ENCODE measurements at places on chromosomes 1 and 21. TPM values are rescaled to one million over a fixed set of nuclear protein-coding genes. Genes with fewer than 3 reads are reported as not detected.

DNA sequence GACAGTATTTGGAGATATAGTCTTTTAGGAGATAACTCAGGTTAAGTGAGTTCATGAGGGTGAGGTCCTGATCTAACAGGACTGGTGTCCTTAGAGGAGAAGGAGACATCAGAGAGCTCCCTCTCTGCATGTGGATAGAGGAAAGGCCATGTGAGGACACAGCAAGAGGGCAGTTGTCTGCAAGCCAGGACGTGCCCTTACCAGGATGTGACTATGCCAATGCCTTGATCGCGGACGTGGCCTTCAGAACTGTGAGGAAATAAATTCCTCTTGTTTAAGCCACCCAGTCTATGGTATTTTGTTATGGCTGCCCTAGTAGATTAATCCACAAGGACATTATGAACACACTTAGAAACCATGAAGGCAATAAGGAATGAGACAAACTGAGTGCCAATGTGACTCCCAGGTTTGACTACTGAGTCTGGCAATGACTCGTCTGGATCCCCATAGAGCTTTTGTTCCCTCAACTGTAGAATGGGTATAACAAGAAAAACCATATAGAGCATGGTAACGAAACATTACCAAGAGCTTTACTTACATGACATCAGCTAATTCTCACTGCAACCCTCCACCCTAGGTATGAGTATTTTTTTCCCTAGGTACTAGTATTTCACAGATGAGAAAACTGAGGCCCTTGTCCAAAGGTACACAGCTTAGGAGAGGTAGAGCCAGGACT, 6.5 kb downstream of the URB1 start:
- DNase-seq, result peak; percentile 59

DNA sequence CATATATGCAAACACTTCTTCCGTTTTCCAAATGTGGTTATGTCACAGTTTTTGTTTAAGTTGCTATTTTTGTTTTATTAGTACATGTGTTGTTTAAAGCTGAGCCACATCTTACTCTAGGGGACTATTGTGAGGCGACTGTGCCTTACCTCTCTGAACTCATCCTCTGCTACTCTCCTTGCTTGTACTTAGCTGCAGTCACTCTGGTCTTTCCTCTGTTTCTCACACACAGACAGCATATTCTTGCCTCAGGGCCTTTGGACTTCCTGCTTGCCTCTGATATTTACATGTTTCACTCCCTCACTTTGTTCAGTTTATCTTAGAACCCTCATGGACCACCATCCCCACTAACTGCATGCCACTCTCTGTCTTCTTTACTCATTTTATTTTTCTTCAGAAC, 101.1 kb downstream of the MACF1 start:
- DNase-seq, result no peak

GRCh38 chr1:117130526-117130925, 9.0 kb upstream of the TRIM45 start:
- DNase-seq, result no peak

DNA sequence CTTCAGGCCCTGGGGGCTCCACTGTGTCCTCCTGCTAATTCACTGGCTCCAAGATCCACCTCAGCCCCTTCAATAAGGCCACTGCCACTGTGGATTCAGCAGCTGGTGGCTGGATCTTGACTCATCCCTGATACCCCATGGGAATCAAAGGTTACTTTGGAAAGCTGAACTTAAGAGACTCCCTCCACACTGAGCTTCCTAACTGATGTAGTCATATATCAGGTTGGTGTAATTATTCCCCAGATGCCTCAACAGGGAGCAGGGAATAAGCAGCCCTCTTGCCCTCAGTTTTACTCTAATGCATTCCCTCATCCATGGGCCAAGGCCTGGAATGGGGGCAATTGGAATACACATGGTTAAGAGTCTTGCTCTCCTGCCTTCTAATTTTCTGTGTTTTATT, 164.6 kb downstream of the FASLG start:
- DNase-seq, result no peak

DNA sequence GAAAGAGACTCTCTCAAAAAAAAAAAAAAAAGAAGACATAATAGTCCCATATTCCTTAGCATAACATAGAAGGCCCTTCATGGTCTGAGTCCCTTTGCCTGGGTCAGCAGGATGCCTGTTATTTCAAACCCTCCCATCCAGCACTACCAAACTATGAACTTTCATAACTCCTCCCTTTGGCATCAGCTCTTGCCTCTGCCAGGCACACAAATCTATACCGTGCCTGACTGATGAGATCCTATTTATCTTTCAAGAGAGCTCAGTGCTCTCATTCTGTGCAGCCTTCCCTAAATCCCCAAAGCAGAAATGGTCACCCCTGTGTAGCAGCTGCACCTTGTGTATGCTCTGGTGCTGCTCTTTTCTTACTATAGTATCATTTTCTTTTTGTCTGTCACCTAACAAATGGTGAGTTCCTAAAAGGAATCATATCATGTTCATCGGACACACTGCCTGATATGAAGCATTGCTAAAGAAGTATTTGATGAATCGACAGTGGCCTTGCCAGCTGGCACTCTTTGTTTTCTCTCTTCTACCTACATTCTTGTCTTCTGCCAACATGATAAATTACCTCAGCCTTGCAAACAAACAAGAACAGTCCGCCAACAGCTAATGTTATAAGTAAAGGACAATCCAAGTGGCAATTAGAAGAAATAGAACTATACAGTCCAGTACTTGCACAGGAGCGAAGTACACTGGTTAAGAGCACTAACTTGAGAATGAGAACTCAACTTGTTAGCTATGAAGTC, 29.9 kb downstream of the FMO4 start:
- no peak for DNase-seq

DNA sequence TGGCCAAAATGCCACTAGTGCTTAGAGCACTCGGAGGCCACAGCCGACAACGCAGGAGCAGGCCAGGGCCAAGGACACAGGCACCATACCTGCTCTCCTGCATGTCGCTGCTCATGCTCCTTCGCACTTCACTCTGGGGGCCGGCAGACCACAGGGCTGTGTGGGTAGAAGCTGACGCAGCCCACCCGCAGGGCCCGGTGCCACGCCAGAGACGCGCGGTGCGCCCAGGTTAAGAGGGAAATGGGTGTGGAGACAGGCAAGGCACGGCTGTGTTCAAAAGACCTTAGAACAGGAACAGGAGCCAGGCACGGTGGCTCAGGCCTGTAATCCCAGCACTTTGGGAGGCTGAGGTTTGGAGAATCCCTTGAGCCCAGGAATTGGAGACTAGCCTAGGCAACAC, 13.6 kb upstream of the PRDM15 start:
- no peak for DNase-seq

DNA sequence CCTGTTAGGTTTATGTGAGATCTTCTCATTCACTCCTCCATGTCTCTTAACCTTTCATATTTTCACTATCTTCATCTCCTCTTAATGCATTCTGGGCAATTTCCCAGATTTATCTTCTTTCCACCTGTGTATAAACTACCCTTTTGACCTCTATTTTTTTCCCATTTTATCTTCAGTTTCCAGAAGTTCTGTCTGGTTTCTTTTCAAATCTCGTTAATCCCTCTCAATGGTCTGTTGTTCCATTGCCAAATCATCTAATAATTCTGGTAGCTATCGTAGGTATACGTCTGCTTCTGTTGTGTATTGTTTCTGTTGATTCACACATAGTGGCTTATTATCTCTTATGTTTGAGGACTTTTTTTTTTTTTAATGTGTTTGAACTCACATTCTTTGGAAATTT, 25.7 kb upstream of the HYI start:
- DNase-seq, result no peak

DNA sequence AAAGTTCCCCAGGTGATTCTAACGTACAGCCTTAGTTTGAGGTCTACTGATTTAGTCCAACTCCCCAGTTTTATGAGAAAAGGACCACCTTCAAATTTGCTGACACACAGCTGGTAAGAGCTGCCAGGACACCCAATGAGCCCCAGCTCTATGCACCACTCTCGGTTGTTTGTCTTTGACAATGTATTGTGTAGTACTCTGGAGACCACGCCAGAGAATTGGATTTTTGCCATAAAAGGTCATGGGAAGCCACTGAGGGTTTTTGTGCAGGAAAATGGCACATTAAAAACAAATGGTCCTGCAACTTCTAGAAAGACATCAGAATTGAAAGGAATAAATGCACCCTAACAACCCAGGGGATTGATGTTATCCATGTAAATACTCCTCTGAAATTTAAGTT, 7.1 kb upstream of the IER5 start:
- DNase-seq, result no peak

DNA sequence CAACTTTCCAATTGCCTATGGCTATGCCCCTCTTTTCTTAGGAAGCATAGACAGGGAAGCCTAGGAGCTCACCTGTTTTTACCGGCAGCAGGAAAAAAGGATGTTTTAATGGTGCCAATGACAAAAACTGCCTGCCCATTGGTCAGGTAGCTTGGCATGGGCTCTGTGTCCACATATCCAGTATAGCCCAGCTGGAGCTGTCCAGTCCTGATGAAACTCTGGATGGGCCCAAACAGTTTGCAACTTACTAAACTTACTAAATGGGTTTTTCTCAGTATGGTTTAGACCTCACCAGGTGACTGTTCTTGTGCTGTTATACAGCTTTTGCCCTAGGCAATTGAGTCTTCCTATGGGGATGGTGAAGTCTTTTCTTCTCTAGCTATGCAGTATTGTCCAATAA, 711.2 kb downstream of the AMY1C start:
- no peak for DNase-seq

GRCh38 chr1:10722803-10723202, 73.6 kb downstream of the CASZ1 start:
- DNase-seq, result no peak

DNA sequence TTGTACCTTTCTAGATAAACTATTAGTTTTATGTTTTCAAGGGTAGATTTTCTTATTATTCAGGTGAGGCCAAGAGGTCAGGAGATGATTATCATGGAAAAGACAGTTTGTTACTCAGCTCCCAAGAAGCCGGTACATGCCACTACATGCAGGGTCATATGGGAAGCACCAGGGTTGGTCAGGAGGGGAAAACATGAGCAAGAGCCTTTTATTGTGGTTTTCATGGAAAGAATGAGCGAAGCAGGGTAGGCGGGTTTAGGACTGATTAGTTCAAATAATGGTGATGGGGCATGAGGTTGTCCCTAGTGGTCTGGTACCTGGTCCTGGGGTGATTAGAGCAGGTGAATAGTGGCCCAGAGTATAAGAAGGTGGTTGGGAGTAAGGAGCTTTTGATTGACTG, 189.9 kb downstream of the APP start:
- DNase-seq, result no peak

- peak; percentile 44 for DNase-seq
Measured at GRCh38 chr1:9589144-9589718, 520 bp downstream of the TMEM201 start.

DNA sequence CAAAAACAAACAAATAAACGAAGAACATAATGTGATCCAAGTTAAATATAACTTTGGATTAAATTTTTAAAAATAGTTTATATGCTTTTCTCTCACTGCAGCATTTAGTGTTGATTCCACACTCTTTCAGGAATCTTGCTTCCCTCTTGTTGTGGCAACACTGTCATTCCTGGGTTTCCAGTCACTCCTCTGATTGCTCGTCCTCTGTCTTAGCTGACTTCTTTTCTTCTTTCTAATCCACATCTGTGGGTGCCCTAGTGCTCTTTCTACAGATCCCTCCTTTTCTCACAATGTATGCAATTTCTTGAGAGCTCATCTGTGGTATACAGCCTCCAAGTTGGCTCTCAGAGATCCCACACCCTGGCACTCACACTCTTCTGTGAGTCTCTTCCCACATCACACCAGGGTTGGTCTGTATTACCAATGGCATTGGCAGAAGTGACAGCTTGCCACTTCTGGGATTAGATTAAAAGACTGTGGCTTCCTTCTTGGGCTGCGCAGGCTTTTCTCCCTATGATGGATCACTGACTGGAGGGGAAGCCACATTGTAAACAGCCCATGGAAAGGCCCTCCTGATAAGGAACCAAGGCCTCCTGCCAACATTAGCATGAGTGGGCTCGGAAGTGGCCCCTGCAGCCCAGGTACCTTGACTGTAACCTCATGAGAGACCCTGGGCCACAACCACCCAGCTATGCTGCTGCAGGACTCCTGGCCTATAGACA, 11.5 kb upstream of the MYOC start:
- DNase-seq, result no peak

GRCh38 chr1:240401731-240402130, 210.2 kb downstream of the GREM2 start:
- no peak for DNase-seq

DNA sequence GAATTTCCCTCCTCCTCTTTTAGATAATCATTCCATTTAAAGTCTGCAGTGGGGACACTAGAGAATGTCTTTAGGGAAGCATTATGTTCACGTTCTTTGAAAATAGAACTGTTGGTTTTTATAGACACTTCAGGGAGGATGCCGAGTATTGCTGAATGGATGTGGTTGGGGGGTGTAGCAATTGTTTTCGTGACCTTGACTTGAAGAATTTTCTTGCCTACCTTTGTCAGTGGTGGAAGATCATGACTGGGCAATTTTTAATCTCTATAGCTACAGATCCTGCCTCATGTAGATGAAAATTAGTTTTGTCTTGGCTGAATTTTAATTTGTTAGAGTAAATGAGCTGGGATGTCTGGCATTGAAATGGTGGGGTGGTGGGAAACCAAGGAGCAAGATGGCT, 3.8 kb downstream of the SMG7 start:
- DNase-seq, result no peak

GRCh38 chr1:208273386-208274017, 29.3 kb upstream of the PLXNA2 start:
- no peak for DNase-seq

GRCh38 chr1:117634631-117635030, 28.8 kb downstream of the TENT5C start:
- no peak for DNase-seq

DNA sequence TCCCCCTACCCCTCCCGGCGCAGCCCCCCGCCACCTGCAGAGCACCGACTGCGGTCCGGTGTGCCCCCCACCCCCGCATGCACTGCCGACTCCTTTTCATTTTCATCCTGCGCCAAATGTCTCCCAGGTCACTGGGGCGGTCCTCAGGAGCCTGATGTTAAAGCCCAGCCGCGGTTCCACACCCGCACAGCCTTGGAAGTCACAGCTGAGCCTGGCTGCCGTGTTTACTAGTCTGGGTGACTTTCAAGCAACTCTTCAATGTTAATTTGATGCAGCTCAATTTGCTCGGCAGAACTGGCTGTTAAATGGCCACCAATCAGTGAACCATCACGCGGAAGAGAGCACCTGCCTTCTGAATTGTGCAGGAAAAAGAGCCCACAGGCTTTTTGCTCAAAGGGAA, 27.2 kb downstream of the THAP3 start:
- no peak for DNase-seq

Gene OR2L8
- total RNA-seq, result not detected

Gene ICOSLG
- 3.4 TPM for total RNA-seq

Gene GBP7
- not detected for total RNA-seq

Gene LCE4A
- total RNA-seq, result not detected

Gene CHIA
- not detected for total RNA-seq

Gene TBX15
- total RNA-seq, result not detected

Gene SOD1
- total RNA-seq, result 190 TPM

Gene SPTA1
- 0.48 TPM for total RNA-seq

Gene CFAP74
- not detected for total RNA-seq

Gene PLEKHM2
- 67.5 TPM for total RNA-seq

Gene CSRP1
- total RNA-seq, result 393 TPM

Gene CELA2A
- total RNA-seq, result not detected
